AG09319 (cell line): ENCODE measurements at places on chromosomes 5 and 9.

DNA sequence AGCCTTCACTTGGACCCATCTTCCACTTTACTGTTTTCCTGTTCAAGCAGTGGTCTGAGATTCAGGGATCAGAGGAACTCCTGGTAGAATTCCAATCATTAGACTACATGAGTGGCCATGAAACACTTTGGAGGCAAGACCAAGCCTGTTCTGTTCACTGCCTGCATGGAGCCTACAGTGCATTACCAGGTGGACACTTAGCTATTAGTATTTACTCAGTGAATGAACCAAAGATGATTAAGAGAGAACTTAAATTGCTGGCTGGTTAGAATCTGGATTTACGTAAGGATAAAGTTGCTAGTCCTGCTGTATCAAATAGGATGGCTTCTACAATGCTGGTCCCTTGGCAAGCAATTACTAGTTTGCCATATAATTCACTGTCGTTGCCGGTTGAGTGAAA is 245.5 kb downstream of the ARRDC3 start:
- DNase-seq = no peak

DNA sequence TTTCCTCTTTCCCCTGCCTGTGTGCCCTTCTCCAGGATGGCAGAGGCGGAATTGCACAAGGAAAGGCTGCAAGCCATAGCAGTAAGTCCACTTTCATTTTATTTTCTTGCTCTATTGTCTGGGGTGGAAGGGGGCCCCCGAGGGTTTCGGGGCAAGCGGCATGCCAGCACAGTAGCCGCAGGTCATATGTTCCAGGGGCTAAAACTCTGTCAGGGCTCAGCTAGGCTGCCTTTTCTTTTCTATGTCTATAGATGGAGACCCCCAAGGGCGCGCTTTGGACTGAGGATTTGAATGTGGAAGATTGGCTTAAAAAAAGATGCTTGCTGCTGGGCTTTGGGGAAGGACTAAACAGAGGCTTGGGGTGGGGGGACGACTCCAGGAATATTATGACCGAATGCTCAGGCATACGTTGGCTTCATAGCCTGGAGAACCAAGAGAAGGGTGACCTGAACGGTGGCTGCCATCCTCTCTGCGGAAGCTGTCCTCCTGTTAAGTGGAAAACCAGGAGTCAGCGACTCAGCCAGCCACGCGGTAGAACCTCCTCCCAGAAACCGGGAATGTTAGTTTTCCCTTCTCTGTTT is 545 bp downstream of the PALM2AKAP2 start:
- DNase-seq = no peak

DNA sequence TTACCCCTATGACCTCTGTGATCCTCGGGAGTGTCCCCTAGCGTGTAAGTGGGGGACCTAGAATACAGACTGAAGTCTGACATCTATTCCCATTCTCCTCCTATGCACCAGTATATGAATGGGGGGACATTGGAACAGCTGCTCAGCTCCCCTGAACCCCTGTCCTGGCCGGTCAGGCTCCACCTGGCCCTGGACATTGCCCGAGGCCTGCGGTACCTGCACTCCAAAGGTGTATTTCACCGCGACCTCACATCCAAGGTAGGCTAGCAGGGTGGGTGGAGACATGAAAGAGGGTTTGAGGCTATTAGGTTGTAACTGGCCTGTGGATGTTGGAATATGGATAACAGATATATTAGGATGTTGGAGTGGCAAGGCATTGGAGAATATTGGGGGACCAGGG is 1.7 kb downstream of the TESK1 start:
- no peak for DNase-seq

GRCh38 chr5:9188131-9188530 is 357.7 kb downstream of the SEMA5A start:
- DNase-seq = peak; percentile 41

GRCh38 chr5:40436535-40437237 is 243.0 kb upstream of the PTGER4 start:
- DNase-seq = no peak

DNA sequence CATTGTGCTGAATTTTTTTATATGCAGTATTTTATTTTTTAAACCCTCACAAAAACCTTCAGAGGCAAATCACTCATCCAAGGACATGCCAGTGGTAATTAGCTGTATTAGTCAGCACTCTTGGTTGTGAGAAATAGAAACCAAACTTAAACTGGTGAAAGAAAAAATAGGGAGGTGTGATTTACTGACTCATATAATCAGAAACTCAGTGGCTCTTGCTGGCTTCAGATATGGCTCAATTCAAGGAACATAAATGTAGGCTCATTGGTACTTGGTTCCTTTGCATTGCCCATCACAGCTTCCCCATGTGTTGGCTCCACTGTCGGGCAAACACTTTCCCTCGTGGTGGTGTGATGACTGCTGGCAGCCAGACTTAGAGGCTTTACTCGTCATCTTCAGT is 497.2 kb downstream of the MAT2B start:
- DNase-seq = no peak

DNA sequence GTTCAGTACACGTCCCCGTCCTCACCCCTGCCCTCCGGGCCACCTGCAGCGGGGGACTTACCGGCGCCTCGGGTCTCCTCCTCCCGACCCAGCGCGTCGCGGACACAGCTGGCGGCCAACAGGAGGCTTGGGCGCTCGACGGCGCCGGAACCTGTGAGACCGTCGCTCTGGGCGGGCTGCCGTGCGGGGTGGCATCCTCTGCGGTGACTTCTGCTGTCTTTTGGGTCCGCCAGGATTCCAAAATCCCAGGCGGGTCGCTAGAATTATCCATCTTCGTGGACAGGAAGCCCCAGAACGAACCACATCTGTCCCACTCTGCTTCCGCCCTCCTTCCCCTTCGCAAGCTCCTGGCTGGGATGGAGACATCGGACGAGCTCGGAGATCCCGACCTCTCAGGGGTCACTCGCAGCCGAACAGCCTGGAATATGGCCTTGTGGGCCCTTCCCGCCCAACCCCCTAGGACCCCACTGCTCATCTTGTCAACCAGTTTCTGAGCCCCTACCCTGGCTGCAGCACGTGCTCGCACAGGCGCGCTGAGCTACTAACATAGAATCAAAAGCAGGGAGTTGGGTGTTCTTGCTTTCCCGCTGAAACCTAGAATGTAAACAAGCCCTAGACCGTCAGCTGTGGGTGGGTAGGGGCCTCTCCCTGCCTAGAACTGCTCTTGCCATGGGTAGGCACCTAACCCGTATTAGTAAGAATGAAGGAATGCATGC is 947 bp upstream of the MARCHF3 start:
- no peak for DNase-seq

- DNase-seq = peak; percentile 78
These were observed 55.9 kb upstream of the STXBP1 start for GRCh38 chr9:127555840-127556820.

DNA sequence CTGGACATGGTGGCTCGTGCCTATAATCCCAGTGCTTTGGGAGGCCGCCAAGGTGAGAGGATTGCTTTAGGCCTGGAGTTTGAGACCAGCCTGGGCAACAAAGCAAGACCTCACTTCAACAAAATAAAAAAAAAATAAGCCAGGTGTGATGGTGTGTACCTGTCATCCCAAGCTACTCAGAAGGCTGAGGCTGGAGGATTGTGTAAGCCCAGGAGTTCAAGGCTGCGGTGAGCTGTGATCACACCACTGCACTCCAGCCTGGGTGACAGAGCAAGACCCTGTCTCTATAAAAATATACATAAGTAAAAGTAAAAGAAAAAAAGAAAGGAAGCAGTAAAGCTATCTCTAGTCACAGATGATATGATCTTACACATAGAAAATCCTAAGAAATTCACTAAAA is 59.5 kb upstream of the SYNPO start:
- no peak for DNase-seq

DNA sequence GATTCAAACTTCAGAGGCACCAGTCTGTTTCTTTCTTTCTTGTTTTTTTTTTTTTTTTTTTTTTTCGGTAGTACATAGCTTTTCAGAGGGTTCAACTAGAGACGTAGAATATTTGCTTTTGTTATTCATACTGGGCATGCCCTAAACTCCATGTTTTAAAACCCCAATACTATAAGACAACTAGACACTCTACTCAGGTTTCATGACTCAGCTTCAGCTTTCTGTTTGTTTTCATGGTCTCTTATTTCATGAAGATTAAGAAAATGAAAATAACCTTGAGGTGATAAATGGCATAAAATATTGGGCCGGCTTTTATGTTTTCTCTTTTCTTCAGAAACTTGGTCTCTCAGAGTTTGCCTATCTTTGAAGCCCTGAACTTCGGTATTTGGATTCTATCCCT is 2126.3 kb upstream of the ACO1 start:
- no peak for DNase-seq

- DNase-seq = no peak
These were observed 53.9 kb downstream of the MEF2C start for GRCh38 chr5:88829054-88829453.

DNA sequence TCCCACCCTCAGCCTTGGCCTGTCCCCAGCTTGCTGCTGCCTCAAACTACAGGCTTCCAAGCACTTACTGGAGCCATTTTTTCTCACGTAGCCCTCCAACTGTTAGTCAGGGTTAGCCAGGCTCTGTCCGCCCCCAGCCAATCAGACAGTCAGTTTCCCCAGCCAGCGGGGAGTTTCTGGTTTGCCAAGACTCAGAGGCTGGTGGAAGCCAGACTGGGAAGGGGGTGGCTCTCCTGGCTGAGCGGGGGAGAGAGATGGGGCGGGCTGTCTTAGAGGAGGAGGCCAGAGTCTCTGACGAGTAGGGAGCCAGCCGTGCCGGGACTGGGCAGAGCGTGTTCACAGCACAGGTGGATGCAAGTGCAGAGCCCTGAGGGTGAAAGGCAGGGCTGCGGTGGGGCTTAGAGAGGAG is 15.3 kb downstream of the PROP1 start:
- DNase-seq = no peak

DNA sequence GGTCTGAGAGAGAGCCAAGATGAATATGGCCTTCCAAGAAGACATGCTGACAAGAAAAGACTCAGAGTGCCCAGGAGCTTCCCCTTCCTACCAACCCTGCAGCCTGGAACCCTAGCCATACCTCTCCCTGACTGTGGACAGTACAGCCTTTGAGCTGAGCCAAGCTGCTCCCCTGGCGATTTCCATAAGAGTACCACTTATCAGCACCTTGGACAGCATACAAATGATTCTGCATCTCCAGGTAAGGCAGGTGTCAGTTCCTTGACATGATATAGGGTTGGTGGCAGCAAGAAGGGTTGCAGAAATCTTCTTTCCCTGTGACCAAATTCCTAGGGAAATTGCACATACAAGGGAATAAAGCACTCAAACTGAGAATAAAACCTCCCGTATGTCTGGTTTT is 58.3 kb downstream of the MFAP3 start:
- DNase-seq = no peak
